ENCODE measurements at places on chromosomes 11 and 22.

GRCh38 chr11:2269601-2270321 lies 627 bp downstream of the ASCL2 start:
- peak; percentile 82 for DNase-seq

DNA sequence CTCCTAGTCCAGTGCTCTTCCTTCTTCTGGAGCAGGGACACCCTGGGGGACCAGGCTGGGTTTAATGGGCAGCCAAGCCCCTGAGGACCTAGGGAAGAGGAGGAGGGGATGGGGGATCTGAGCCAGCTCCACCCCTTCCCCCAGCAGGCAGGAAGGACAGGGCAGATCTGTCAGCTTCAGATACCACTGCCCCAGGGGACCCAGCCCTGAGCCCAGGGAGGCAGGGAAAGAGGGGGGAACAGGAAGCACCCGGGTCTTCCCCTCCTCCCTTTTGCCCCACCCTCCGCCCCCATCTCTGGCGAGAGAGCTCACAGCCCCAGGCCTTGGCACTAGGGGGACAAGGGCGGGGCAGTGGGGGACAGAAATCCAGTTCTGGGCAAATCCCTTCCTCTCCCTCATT lies 11.7 kb upstream of the SOX10 start:
- no peak for DNase-seq

- DNase-seq, result no peak
Measured at GRCh38 chr11:121328176-121328966, 35.8 kb downstream of the SC5D start.

DNA sequence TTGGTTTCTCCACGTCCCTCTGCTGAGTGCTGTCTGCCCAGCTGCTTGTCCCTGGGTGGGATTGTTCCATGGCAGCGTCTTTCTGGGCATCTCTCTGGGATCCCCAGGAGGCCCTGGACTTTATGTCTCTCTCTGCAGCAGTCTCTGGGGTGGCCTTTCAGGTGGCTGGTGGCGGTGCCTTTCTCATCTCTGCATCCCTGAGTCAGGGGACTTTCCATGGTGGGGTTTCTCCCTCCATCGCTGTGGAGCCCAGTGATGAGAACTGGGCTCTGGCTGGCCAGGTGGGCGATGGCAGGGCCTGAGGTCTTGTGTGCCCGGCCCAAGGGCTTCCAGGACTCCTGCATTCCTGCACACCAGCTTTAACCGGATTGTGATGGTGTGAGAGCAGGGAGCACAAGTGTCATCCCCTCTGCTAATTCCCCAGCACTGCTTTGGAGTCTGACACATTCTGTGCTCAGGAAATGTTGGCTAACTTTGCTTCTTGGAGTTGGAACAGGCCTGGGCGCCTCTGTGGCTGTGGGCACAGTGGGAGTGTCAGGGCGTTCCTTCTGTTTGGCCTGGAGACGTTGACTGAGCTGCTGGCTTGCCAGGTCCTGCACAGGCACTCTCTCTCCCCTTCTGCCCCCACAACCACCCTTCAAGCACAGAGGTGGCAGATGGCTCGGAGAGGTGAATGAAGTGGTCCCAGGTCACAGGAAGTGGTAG lies 27.9 kb downstream of the FAM83F start:
- DNase-seq, result no peak

- no peak for DNase-seq
Measured at GRCh38 chr11:76688146-76688545, 17.6 kb upstream of the LRRC32 start.

DNA sequence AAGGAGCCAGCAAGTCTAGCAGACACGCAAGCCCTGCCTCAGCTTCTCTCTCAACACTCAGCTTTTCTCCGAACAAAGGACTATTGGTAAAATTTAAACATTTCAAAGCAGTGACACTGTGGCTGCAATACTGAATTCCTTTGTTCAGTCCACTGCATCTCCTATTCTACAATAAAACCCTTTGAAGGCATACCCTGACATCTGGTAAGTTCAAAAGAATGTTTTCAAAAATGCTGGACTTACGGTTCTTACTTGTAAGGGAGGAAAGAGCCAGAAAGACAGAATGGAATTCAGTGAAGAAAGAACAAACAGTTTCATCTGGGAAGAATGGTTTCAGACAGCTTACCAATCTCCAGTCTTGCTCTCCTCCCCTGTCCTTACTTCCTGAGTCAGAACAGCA lies 12.7 kb upstream of the OR8K1 start:
- no peak for DNase-seq

- DNase-seq, result no peak
Measured at GRCh38 chr22:46593996-46594946, 25.9 kb upstream of the GRAMD4 start.

DNA sequence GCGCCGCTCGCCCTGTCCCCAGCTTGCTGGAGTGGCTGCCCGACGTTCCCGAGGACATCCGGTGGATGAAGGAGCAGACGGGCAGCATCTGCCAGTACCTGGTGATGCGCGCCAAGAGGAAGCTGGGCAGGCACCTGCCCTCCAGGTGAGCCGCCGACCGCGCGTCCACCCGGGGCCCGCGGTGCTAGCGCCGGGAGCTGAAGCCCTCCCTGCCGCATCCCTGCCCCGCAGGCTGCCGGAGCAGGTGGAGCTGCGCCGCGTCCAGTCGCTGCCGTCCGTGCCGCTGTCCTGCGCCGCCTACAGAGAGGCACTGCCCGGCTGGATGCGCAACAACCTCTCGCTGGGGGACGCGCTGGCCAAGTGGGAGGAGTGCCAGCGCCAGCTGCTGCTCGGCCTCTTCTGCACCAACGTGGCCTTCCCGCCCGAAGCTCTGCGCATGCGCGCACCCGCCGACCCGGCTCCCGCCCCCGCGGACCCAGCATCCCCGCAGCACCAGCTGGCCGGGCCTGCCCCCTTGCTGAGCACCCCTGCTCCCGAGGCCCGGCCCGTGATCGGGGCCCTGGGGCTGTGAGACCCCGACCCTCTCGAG lies 3.3 kb upstream of the CRACR2B start:
- no peak for DNase-seq

- no peak for DNase-seq
Measured at GRCh38 chr11:105867742-105868141, 154.3 kb downstream of the MSANTD4 start.

- no peak for DNase-seq
Measured at GRCh38 chr11:114472661-114473060, 33.4 kb downstream of the REXO2 start.

DNA sequence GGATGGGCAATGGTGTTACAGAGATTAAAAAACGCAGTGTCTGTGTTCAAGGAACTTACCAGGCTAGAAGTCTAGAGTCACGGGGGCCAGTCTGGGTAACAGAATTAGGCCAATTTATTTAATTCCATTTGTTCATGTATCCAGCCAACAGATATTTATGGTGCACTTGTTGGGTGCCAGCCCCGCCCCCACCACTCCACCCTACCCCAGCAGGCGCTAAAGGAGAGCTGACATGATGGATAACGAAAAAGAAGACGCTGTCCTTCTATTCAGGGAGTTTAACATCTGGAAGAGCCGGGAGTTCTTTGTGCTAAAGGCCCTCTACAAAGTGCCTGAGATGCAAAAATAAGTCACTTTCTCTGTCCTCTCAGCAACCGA lies 1.1 kb upstream of the BMAL1 start:
- DNase-seq, result no peak

- DNase-seq, result no peak
Measured at GRCh38 chr11:75918331-75918730, 103.3 kb downstream of the UVRAG start.

- DNase-seq, result no peak
Measured at GRCh38 chr11:86938203-86938899, 16.8 kb downstream of the FZD4 start.

- DNase-seq, result no peak
Measured at GRCh38 chr11:21552911-21553310, 640.0 kb upstream of the ANO5 start.

- no peak for DNase-seq
Measured at GRCh38 chr22:44185237-44186120, 4.8 kb downstream of the PARVG start.

DNA sequence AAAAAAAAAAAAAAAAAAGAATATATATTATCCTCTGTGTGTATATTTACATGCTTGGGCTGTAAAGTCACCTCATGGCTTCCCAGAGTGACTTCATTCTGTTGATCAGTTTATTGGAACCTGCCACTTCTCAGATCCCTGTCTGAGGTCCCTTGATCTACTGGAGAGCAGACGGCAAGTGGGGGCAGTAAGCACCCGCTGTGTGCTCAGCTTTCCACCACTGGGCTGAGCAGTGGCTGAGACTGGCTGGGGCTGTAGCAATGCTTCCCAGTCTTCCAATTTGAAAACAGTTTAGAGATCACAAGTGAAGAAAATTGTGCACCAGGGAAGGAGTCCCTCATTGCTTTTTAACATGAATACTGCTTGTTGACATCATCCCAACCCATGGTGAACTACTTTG lies 6.9 kb upstream of the RBM4B start:
- DNase-seq, result no peak

DNA sequence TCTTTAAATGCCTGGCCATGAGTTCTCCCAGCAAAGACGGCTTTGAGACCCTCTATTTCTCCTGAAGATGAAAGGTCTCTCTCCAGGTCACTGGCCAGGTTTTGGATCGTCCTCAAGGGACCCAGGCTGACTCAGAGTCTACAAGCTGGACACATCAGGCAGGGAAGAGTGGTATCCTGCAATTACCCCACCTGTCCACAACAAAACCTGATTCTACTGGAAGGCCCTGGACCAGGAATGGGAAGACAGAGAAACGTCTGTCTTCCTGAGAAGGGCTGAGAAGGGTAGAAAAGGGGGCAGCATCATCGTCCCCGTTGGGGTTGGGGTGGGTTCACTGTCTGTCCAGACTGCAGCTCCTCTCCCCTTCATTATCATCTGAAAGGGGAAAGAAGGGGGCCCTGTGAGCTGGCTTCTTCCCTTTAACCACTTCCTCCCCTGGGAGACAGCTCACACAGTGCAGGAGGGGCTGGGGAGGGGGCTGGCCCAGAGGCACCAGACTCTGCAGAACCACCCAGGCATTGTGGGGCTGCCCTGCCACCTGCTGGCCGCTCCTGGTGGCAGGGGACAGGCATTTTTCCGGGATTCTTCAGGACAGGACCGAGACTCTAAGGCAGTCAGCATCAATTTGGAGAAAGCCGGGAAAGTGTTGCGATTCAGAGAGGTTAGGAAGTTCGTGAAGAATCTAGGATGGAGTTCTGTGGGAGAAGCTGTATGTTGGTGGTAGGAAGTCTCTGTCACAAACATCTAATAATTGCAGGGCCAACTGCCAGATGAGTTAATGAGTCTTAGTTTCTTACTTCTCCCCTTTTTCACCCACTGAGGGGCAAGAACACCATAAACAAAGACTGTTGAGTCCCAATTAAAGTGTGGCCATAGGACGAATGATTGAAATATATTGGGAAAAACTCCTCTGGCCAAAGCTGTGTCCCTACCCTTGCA lies 57.6 kb downstream of the SYN3 start:
- DNase-seq, result peak; percentile 86

- no peak for DNase-seq
Measured at GRCh38 chr22:19689408-19689807, 24.9 kb upstream of the SEPTIN5 start.

GRCh38 chr22:25048659-25049647 lies 96.4 kb downstream of the KIAA1671 start:
- DNase-seq, result no peak

DNA sequence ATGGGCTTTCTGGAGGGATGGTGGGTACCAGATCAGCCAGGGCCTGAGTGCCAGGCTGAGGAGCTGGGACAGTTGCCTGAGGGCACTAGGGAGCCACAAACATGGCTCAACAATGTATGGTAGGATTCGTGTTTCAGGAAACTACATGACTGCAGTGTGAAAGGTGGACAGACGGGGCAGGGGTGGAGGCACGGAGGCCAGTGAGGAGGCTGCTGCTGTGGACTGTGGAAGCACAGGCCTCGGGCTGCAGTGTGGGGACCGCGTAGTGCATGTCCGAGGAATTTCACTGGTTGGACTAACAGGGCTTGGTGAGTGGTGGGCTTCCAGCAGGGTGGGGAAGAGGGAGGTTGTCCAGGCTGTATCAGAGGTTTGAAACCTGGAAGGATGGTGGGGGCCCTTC lies 7.8 kb downstream of the P2RY2 start:
- no peak for DNase-seq

DNA sequence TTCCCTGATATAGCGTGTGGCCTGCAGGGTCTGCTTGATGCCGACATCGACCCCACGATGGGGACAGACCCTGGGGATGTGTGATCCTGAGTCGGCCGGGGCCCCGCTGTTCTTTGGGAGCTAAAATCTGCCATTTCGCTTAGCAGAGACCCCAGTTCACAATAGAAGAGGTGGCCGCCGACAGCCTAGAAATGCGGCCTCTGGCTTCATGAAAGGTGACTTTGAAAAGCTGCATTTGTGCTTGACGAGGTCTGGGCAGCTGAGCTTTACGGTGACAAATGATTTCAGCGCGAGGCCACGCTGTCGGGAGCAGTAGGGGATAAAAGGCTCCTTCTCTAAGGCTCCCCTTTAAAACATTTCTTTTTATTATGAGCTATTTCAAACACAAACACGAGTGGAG lies 71.7 kb downstream of the RPS6KA4 start:
- DNase-seq, result no peak

- no peak for DNase-seq
Measured at GRCh38 chr11:59643390-59643789, 25.4 kb downstream of the PATL1 start.

GRCh38 chr11:1228101-1228821 lies 5.4 kb downstream of the MUC5B start:
- peak; percentile 67 for DNase-seq

DNA sequence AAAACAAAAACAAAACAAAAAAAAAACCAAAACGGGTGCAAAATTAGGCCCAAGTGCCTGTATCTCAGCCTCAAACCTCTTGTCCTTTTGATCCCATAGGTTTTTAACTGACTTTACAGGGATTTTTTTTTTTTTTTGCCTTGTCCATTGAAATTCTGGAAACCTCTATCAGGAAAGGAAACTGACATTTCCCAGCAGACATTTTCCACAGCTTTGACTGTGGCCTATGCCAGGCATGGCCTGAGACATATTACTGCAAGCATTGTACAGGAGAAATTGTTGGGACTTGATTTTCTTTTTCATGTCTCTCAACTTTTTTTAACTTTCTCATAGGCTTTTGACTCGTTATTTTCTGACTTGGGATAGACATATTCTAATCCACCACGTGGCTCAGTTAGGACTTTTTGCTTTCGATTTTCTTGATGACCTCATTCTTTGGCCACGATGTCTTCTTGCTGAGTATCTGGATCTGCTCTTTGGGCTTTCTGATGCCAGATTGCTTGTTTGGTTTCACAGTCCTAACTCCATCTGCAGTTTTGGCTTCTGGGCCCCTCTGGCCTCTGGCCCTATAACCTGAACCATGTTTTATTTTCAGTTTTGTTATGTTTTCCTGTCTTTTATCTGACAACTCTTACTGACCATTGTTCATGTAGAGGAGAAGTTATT lies 336.1 kb upstream of the C11orf87 start:
- DNase-seq, result no peak

DNA sequence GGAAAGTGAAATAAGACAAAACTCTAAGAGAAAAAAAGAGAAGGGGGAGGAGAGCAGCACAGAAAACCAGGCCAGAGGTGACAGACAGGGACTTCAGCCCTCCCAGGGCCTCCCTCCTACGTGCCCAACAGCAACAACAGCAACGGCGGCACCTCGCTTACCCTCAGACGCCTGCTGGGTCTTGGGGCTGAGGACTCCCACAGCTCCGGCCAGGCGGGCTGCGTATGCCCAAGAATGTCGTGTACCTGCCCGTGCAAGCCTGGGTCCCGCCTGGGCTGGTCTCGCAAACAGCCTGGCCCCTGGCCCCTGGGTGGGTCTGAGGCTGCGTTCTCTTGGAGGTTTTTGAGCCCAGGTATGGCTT lies 30.5 kb downstream of the ARAP1 start:
- DNase-seq, result no peak

GRCh38 chr11:29676993-29677392 lies 339.8 kb downstream of the KCNA4 start:
- no peak for DNase-seq

GRCh38 chr11:90587896-90588295 lies 365.0 kb upstream of the CHORDC1 start:
- no peak for DNase-seq
